ENCODE measurements at places on chromosomes 2 and 18.

DNA sequence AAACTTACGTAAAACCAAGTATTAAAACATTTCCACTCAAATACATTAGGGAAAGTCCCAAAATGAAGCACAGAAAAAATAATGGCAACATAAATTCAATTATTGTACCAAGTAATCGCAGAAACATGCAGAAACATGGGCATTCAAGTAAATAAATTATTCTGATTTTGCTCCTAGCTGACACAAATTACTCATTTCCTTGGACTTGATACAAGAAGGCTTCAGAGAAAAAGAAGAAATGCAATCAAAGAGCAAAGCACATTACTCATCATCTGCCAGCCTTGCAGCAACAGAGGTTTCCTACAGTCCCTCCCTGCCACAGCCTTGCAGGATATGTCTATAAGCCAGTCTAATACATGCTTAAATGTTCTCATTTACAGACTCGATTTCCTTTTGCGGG lies 439.8 kb upstream of the LYPD1 start:
- no peak for DNase-seq

DNA sequence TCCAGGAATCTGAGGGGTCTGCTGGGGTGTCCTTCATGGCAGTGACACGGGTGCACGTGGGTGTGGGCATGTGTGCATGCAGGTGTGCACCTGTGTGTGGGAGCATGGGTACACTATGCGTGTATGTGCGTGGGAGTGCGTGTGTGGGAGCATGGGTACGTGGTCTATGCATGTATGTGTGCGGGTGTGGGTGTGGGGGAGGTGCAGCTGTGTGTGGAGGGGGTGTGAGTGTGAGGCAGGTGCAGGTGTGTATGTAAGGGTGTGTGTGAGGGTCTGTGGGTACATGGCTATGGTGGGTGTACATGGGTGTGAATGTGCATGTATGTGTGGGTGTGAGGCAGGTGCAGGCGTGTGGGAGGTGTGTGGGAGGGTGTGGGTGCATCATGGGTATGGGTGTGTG lies 36.3 kb downstream of the EIPR1 start:
- no peak for DNase-seq

DNA sequence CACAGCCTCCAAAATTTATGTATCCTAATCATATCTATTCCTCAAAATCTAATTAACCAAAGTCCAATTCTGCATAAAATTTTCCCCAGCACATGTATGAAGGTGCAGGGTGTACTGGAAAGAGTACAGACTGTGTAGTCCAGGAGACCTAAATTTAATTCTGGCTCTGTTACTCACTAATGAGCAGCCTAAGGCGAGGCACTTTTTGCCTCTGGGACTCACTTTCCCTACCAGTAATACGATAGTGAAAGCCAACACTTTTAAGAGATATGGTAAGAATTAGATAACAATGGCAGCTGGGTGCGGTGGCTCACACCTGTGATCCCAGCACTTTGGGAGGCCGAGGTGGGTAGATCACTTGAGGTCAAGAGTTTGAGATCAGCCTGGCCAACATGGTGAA lies 177.7 kb downstream of the PIEZO2 start:
- no peak for DNase-seq

- no peak for DNase-seq
Measured at GRCh38 chr18:45755934-45756333, 32.0 kb downstream of the SLC14A1 start.

GRCh38 chr2:63422556-63422955 lies 165.7 kb downstream of the WDPCP start:
- DNase-seq = no peak

DNA sequence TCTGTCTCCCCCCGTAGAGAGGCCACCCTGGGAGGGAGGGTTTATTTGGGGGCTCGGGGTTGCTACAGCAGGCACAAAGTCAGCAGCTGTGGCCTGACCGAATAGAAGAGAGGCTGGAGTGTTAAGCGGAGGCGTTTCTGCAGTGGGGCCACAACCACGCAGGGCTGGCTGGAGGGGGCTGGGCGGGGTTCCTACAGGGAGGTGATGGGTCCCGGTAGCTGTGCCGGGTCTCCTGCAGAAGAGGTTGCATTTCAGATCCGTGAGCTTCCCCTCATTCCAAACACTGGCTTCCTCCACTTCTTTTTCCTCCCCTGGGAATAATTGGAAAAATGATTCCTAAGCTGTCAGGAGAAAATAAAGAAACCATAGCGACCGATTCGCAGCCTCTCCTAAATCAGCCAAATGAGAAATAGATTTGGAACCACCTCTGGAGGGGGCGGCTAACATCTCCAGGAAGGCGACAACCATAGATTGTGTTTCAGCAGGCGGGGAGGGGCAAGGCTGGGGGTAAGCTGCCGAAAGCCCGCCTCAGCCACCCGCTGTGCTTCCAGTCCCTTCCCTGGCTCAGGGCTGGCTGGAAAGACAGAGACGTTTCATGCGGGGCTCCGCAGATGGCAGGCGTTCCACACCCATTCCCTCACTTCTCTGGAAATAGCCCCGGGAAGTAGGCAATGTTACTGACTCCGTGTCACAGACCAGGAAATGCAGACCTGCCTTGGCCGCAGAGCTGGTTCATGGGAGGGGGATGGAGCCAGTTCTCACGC lies 85.6 kb upstream of the TAF1B start:
- no peak for DNase-seq

- no peak for DNase-seq
Measured at GRCh38 chr18:76351961-76352581, 143.0 kb downstream of the ZNF516 start.

- DNase-seq = no peak
Measured at GRCh38 chr2:138369856-138370255, 131.7 kb upstream of the SPOPL start.

- DNase-seq = no peak
Measured at GRCh38 chr2:9778471-9779316, 64.6 kb upstream of the TAF1B start.
